SW480 (cell line): ENCODE measurements at places on chromosomes 7 and 10.

- no peak for DNase-seq
These were observed 93.0 kb upstream of the PCGF5 start for GRCh38 chr10:91127341-91128082.

GRCh38 chr7:31493714-31494181 is 20.1 kb upstream of the ITPRID1 start:
- peak; percentile 18 for DNase-seq

- peak; percentile 98 for DNase-seq
These were observed 2.5 kb upstream of the AVPI1 start for GRCh38 chr10:97689559-97690020.

- no peak for DNase-seq
These were observed 118.9 kb downstream of the PRPF18 start for GRCh38 chr10:13705526-13706174.

DNA sequence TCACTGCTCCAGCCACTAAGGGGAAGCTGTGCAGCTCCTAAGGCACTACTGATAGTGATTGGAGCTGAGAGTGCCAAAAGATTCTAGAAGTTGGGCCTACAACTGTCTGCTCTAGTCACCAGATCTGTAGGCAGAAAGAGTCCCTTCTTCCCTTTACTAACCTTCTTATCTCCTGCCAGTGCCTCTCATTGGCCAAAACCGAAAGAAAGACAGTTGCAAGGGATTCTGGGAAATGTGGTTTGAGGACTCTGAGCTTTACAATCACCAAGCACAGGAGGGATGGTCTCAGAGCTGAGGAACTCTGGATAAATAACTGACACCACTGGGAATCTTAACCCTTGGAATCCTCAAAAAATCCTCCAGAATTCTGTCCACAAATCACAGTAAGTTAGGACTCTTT is 615.8 kb downstream of the CCSER2 start:
- DNase-seq = no peak

DNA sequence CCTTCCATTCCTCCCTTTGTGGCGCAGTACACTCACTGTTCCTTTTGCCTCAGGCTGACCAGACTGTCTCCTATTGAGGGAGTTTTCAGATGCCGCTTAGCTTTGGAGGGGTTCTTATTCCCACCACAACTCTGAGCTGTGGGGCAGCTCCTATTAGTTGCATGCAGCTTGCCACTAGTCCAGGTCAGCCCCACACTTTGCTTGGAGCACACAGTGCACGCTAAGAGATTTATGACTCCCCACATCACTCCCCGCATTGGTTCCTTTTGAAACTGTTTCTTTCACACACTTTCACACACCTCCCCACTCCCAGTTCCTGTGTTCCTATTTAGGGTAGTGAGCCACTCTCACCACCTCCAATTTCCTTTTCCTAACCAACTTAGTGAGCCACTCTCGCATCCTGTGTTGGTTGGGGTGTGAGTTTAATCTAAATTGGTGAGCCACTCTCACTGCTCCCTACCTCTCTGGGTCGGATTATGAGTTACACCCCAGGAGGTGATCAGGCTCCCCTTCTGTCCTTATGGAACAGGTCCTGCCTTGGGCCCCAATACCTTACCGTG is 10.4 kb upstream of the ZNF485 start:
- DNase-seq = no peak

DNA sequence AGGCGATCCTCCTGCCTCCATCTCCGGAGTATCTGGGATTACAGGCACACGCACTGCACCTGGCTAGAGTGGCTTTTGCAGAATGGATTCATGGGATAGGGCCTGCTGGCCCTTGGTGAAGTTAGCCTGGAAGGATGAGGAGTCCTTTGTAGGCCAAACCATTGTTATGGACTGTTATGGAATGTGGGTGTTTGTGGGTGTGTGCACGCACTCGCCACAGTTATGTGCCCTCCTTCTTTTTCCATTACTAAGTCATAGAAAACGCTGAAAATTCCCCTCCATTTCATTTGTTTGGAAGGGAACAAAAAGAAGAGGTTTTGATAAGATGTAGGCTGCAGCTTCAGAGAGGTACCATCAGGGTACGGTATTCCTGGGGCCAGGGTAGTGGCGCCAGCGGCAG is 15.0 kb downstream of the ZNF862 start:
- peak; percentile 73 for DNase-seq

DNA sequence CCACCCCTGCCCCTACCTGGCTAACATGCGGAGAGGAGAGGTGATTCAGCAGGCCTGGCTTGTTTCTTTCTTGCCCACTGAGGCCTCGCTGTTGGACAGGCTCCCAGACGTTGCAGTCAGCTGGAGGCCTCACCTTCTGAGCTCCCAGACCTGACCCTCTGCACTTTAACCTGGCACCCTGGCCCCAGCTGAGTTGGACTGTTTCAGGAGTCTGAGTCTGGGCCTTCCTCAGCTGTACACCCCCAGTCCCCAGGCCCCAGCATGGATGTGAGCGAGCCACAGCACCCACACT is 35.0 kb downstream of the UNC5B start:
- no peak for DNase-seq

GRCh38 chr10:77644557-77645243 is 7.1 kb upstream of the KCNMA1 start:
- DNase-seq = no peak

GRCh38 chr10:61251089-61251488 is 202.1 kb downstream of the TMEM26 start:
- no peak for DNase-seq

GRCh38 chr10:77771450-77771849 is 133.8 kb upstream of the KCNMA1 start:
- no peak for DNase-seq

DNA sequence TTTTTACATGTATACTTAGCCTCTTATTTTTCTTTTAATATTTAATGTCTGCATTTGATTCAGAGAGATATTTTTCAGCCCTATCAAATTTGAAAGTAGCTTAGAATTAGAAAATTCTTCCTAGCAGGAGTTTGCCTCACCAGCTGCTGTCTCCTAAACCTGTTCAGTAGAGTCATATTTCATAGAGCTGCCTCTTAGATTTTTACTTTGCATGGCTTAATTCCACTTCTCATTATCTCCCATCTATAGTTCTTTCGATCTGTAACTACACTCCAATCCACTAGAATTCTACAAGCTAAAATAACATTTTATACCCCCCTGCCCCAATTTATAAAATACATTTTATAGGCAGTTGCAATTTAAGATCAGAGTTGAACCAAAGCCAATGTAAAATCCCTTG is 227.0 kb downstream of the ANK3 start:
- DNase-seq = no peak

DNA sequence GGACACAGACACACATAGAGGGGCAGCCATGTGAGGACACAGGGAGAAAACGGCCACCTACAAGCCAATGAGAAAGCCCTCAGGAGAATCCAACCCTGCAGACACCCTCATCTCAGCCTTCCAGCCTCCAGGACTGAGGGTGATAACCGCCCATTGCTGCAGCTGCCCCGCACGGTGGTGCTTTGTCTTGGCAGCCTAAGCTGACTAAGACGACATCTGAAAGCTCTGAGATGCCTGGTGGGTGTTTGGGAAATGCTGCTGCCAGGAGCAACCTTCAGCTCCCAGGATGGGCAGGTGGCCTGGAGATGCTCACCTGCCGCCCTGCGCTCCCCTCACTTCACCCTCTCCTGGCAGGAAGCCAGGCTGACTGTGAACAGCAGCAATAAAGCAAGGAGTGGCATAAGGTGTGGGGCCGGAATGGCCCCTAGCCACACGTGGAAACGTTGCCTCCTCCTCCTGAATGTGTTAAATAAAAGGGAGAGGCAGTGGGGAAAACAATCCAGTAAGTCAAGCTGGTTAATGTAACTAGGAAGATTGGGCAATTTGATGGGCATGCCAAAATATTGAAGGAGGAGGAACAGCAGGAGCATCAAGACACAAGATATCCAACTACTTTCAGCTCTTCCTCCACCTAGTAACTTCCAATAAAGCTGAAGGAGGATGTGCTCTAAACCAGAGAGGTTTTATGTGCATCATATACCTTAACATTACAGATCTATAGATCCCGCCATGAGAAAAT is 121.5 kb downstream of the TNS3 start:
- DNase-seq = peak; percentile 87

GRCh38 chr7:36668080-36668479 is 56.2 kb downstream of the AOAH start:
- no peak for DNase-seq

GRCh38 chr7:94472608-94473007 is 37.0 kb upstream of the CASD1 start:
- no peak for DNase-seq

DNA sequence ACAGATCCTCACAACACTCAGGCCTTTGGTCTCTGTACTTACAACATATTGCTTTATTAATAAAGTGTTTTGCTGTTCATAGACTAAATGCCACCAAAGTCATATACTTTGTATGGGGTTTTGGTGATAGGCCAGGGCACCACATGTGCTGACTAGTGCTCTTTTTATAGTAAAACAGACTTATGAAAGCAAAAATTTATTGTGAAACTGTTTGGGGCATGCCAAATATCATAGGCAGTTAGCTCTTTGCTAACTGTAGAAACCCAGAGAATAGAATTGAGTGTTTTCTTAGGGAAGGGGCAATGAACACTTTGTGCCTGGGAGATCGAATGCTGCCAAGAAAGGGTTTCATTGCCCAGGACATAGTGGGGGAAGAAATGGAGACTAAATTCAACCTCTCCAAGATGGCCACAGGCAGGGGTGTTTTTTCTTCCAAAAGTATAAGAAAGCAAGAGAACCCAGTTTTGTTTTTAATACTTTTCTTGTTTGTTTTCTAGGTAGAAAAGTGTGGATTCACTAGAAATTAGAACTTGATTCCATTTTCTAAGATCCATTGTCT is 142.7 kb downstream of the TRIL start:
- no peak for DNase-seq

DNA sequence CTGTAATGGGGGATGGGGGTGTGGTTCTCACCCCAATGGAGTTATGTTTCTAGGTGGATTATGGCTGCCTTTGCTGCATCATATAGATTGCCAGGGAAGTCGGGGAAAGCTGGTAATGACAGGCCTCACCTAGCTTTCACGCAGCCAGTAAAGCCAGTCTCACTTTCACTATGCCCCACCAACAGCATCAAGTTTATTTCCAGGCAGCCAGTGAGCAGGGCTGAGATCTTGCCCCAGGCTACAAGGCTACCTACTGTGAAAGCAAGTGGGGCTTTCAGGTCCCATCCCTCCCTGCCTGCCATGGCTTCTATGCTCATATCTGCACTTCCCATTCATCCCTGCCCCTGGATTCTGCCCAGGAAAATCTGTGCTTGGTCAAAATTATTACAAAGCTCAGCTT is 61.7 kb upstream of the NXPH1 start:
- DNase-seq = no peak

DNA sequence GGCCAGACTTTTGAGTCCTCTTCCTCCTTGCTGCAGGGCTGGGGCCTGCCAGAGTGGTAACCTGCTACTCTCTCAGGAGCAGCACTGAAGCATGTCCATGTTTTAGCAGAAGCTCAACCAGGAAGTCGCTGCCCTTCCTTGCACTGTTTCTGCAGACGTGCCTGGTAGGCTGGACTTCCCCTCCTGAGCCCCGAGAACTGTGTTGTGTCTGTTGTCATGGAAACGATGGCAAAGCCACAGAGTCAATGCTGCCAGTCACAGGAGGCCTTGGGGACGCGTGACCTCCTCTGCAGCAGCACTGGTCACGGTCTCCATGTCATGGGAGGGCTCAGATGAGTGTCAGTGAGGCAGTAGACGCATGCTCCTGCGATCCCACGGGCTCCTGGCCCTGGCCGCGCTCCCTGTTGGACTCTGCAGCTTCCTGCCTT is 145.5 kb downstream of the FANK1 start:
- no peak for DNase-seq

DNA sequence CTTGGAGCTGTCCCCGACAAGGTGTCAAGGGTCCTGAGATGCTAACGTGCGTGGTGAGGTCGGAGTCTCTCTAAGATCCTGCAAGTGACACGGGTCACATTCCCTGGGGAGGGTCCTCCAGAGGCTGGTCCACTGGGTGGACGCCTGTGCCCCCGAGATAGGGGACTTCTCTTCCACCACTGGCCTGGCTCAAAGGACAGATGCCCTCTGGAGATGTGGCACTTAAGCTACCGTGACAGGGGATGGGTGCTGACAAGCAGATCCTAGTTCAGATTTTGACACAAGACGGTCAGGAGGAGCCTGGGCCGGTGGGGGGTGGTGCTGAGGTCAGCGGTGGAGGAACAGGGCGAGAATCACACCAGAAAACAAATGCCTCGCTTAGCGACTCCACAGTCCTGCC is 178.0 kb downstream of the ADARB2 start:
- DNase-seq = no peak

- peak; percentile 58 for DNase-seq
These were observed 21.2 kb downstream of the ATP6V1F start for GRCh38 chr7:128883622-128884448.

DNA sequence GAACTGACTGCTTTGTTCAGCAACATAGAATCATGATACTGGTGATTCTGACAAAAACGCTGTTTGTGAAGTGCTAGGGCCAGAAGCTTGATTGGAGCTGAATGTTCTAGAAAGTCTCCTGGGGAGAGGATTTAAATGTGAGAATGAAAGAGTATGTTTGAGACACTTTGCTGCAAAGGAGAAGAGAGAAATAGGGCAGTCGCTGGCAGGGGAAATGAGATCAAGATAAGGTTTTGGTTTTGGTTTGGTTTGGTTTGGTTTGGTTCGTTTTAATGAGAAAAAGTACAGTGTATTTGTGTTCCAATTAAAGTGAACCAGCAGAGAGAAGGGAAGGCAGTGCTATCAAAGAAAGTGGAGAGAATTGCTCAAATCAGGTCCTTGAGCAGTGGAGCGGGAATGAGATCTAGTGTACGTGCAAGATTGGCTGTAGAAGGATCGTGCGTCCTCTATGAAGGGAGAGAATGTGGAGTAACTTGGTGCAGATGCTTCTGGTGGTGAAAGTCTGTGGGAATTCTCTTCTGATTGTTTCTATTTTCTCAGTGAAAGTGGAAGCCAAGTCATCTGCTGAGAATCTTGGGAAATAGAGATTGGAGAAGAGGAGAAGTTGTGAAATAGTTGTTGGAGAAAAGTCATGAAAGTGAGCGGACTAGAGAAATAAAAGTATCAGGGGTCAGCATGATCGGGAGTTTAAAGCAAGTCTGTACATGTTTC is 270.5 kb downstream of the CCDC3 start:
- no peak for DNase-seq

DNA sequence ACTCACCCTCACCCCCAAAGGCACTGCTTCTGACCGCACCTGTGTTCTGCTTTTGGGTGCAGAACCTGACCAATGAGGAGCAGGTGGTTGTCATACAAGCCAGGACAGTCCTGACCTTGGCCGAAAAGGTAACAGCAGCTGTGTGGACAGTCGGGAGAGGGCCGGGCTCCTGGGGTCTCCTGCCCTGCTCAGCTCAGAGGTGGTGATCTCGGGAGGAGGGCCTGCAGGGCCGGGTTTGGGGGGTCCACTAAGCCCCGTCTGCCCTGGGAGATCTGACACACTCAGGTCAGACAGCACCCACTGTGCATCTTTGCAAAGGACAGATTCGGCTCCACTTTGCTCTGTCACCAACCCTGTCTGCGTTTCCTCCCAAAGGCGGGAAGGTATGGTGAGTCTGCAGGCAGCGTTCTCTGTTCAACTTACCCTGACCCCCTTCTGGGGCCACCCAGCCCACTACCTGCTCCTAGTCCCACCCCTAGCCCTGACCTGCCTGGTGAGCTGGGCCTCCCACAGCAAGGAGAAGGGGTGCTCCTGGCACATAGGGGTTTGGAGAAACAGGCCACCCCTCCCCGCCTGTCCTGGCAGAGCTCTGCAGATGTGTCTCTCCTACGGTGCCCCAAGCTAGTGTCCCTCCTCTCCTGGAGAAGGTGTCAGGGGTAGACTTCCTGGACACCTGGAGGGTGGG is 33.7 kb upstream of the DPYSL4 start:
- no peak for DNase-seq

GRCh38 chr7:150715293-150715692 is 1.1 kb upstream of the GIMAP1 start:
- no peak for DNase-seq
